ENCODE measurements at places on chromosomes 4 and X. TPM values are rescaled to one million over a fixed set of nuclear protein-coding genes. Genes with fewer than 3 reads are reported as not detected.
A peak's percentile ranks its signal among the peaks of the same experiment; 100 is the strongest.

DNA sequence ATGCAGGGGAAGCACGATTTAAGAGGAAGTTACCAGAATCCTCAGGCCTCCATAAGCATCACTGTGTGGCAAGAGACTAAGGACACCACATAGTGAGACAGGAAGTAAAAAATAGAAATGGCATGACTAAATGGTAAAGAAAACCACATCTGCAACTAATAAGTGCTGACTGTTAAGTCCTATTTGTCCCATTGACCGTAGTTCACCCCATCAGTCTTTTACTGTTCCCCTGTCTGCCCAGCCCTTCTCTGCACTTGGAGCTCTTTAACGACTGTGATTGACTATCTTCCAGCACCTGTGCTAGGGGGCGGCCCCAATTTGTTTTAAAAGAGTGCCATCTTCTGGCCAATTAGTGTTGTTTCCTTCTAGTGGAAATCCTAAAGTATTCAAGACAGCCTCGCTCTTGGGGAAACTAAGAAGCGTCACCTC lies 94.2 kb downstream of the MAOA start:
- no peak for DNase-seq

The CPLX1 gene
- not detected for total RNA-seq

- no peak for DNase-seq
Observed at GRCh38 chrX:154090731-154091130, 6.8 kb downstream of the MECP2 start.

The HTN1 gene
- not detected for total RNA-seq

DNA sequence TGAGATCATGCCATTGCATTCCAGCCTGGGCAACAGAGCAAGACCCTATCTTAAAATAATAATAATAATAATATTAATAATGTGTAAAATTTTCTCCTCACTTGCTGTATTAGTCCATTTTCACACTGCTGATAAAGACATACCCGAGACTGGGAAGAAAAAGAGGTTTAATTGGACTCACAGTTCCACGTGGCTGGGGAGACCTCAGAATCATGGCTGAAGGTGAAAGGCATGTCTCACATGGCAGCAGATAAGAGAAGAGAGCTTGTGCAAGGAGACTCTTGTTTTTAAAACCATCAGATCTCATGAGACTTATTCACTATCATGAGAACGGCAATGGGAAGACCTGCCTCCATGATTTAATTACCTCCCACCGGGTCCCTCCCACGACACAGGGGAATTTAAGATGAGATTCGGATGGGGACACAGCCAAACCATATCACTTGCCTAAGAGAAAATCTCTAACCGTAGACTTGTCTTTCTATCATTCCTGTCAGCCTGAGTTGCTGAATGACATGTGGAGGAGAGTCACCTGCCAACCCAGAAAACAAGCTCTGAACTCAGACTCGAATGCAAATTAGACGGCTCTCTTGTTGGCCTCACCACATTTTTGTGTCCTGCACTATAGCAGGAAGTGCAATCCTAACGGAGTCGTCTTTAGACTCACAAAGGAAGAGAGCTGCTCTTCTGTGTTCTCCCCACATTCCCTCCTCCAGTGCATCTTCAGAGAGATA lies 51.9 kb upstream of the DCTD start:
- DNase-seq = no peak

The SSX1 gene
- not detected for total RNA-seq

DNA sequence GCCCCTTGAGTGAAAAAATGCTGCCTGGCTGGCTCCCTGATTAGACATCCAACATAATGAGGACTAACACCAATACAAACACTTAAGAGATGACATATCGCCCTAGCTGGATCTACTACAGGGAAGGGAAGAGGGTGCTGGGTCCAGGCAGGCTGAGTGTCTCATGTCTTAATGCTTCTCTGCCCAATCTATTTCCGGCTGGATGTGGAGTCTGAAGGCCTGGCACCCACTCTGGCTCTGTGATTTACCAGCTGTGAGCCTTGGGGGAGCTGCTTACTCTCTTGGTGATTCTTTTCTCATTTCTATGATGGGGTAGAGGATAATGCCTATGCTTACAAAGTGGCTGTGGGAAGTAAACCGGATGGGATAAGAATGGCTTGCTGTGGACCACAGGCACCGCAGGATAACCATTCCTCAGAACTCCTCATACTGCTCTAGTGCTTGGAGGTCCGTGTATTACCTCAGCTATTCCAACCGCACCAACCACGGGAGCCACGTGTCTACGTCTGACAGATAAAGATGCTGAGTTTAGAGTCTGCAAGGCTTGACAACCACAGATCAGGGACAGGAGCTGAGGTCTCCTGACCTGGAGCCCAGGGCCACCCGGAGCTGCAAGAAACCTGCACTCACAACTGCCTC lies 161.7 kb downstream of the AFAP1 start:
- no peak for DNase-seq

DNA sequence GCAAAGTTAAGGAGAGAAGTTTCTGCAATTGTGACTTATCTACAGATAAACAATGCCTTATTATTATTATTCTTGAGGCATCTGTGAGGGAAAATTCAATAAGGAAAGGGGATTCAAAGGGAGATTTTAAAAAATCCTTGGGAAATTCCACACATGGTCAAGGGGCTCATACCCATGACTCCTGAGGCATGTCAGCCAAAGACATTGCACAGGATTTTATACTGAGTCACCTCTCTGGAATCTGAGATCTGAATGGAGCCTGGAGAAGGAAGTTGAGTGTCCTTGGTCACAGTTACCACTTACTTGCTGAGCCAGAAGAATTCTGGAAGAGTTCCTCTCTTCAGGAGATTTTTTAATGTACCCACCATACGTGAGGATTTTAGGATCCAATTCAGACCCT lies 14.4 kb upstream of the CXCL8 start:
- DNase-seq = peak; percentile 95

DNA sequence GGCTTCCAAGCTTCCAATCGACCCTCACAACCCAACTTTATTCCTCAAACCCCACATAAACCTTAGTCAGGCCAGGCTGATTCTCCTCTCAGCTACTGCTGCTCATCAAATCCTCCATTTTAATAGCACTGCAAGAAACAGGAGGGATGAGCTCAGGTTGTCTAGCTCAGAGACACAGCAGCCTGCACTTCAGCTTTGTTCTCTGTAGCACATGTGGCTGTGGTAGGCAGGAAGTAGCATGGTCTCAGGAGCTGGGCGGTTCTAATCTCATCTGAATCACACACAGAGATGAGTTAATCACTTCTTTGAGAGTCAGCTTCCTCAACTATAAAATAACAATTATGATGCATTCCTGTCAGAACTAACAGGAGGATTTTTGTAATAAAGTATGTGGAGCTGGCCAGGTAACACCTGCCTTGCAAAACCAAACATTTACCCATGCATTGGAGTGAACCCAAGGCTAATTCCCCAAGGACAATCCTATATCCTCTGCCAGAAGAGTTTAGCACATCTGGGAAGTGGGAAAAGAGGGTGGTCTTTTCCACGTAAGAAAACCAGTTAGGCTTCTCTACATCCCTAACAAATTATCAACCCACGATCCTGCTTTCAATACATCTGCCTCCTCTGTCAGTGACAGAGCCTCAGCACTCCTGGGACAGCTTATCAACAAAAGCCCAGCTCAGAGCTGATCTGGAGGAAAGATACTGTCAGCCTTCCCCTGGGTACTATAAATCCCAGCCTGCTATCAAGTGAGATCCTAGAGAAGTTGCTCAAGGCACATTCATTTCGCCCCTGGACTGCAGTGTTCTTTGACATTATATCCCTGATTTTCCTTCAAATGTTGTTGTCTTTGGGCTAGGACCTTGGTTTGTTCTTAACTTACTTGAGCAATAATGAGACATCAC lies 32.8 kb downstream of the ELOVL6 start:
- no peak for DNase-seq

DNA sequence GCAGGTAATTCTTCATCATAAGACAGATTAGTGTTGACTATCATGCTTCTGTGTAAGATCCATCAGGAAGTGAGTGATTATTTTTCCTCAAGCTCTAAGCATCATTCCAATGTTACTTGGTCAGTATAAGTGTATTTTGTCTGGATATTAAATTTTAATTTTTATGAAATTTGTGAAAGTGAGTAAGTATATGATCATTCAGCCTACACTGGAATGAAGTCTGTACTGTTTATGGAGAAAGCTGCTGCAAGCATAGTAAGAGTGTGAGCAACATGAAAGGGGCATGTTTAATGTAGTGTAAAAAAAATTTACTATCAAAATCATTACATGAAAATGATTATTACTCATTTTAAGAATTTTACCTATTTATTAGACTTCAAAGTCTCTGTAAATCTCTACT lies 84.8 kb downstream of the IL15 start:
- DNase-seq = no peak

The ASB5 gene
- not detected for total RNA-seq

- DNase-seq = no peak
Observed at GRCh38 chr4:128371001-128371777, 83.6 kb upstream of the PGRMC2 start.

The WNK3 gene
- 6.5 TPM for total RNA-seq

The VEGFD gene
- total RNA-seq = not detected

The ARHGAP36 gene
- total RNA-seq = not detected

The CT83 gene
- not detected for total RNA-seq

DNA sequence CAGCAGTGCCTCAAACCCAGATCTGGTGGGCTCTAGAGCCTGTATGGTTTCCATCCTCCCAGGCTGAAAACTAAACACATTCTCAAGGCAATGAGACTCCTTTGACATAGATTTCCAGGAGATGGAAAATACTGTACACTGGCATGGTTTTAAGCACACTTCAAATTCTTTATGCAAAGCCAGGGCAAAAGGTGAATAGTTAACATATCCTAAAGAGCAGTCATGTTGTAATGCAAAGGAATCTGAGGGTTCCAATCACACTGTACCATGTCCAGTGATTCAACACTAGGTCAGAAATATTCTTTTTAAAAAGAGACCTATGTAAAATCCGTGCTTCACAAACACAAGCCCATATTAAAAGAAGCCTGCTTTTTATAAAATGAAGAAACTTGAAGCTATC lies 195.3 kb downstream of the QDPR start:
- no peak for DNase-seq

DNA sequence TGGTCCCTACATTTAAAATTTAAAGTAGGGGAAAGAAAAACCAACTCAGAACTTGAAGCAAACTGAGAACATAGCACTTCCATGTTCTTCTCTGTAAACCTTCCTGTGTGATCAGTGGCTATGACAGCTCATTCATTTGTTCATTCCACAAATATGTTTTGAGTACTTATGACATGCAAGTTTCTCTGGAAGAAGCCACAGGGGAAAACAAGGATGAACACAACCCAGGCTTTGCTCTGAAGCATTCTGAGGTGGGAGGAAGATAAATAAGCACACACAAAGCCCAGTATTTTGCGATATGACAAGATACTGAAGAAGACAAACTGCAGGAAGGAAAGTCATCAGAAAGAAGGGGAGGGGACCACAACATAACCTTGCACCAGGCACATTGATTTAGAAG lies 96.4 kb downstream of the CHIC2 start:
- DNase-seq = no peak

Data from kidney epithelial cell (primary cell).